Activated naive CD4-positive, alpha-beta T cell treated with anti-CD3 and anti-CD28 coated beads for 36 hours (primary cell): ENCODE measurements at places on chromosomes 2 and 18.

GRCh38 chr2:140851258-140851981 lies 1279.4 kb downstream of the LRP1B start:
- no peak for DNase-seq

GRCh38 chr2:100281521-100282438 lies 40.5 kb downstream of the LONRF2 start:
- no peak for DNase-seq

GRCh38 chr2:216960671-216961268 lies 100.9 kb upstream of the TNP1 start:
- no peak for DNase-seq

DNA sequence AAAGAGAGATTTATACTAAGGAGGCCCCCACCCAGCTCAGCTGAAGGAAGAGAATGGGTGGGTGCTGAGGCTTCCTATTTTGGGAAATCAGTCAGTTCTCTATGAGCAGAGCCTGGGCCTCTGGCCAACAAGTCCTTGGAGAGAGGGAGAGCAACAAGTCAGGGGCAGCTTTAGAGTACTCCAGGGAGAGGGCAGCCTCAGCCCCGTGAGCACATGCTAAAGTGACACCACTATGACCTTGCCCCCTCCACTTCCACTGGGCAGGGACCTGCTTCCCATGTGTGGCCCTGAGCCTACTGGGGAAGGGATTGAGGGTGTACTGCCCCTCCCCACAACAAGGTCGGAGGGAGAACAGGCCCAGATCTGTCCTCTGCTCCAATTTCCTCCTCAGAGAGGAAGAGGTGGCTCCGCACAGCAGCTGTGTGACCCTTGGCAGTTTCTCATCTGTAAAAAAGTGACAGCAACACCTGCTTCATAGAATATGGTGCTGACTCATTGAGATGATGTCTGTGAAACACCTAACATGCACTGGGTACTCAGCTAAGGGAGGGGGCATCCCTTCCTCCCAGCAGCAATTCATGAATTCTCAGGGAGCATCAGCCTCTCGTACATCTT lies 72.9 kb downstream of the CLHC1 start:
- DNase-seq = no peak

- no peak for DNase-seq
Observed at GRCh38 chr2:208278549-208278948, 12.5 kb downstream of the PIKFYVE start.

- no peak for DNase-seq
Observed at GRCh38 chr2:215915441-215915840, 97.9 kb downstream of the MREG start.

- no peak for DNase-seq
Observed at GRCh38 chr2:86140969-86141392, 34.9 kb downstream of the PTCD3 start.

DNA sequence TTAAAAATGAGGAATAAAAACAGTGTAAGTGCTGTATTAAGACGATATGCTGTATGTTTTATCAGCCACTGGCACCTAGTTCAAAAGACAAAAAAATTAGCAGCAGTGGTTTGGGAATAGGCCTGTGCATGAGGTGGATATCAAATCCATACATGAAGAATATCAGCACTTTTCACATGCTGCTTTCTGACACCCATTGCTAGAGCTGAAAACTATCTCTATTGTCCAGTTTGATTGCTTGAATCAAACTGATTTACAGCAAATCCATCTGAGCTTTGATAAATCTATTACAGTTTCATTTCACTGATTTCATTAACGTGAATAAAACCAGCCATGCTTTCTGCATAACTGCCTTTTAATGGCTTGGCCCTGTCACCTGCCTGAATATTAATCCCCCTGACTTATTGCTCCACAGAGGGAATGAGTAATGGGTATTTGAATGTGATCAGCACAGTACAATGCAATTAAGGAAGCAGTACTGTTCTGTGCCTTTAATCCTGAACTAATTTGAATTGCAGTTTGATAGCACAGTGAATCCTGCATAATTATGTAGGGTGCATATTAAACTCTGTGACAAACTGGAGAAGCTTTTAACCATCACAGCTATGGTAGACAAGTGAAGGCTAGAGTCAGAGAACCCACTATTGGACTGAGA lies 154.0 kb downstream of the GPD2 start:
- DNase-seq = no peak

GRCh38 chr2:239548451-239548871 lies 147.6 kb upstream of the HDAC4 start:
- peak; percentile 86 for DNase-seq

DNA sequence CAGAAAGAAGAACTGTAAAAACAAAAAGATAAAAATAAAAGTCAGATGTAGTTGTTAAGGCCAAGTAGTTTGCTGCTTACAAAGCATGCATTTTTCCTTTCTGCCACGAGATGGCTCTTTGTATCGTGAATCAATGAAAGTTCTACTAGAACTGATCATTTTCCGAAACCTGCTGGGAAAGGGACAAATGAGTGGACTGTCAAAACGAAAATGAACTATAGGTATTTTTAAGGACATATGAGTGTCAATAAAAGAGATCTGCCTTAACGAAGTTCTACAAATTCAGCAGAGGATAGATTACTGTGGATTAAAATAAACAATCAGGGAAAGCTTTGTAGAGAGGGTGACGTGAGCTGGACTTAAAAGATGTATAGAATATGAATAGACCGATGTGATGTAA lies 15.0 kb upstream of the ELOA2 start:
- peak; percentile 31 for DNase-seq

DNA sequence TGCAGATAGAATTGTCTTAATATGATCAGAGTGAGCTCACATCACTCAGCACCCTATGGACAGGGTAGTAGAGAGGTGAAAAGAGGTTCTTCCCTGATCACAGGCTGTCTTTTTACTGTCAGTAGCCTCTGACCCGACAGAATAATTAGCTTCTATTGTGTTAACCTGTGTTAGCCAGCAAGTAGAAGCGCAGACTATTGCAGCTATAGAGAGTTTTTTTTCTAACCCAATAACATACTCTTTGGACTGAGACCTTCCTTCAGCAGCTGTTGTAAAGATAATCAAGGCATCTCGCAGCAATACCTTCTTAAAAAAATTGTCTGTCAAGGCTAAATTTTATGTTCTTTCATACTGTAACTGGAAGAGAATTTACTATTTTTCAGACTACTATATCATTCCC lies 670.4 kb downstream of the ADCYAP1 start:
- DNase-seq = no peak

GRCh38 chr2:70851704-70852103 lies 16.1 kb upstream of the CD207 start:
- DNase-seq = peak; percentile 71

DNA sequence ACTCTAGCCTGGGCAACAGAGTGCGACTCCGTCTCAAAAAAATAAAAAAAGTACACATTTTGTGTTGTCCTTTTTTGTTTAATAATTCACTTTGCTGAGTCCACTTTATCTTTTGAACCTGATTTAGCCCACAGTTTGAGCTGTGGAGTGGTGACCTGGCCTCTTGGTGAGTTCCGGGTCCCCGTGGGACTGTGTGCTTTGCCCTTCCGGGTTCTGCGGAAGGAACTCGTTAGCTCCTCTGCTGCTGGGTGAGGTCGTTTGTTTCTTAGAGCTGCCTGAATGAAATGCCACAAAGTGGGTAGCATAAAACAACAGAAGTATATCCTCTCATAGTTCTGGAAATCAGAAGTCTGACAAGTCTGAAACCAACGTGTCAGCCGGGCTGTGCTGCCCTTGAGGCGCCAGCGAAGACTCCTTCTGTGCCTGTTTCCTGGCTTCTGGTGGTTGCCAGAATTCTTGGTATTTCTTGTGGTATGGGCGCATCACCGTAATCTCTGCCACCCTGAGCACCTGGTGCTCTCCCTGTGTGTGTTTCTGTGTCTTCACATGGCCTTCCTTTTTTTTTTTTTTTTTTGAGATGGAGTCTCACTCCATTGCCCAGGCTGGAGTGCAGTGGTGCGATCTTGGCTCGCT lies 3.5 kb downstream of the EFHD1 start:
- peak; percentile 16 for DNase-seq

DNA sequence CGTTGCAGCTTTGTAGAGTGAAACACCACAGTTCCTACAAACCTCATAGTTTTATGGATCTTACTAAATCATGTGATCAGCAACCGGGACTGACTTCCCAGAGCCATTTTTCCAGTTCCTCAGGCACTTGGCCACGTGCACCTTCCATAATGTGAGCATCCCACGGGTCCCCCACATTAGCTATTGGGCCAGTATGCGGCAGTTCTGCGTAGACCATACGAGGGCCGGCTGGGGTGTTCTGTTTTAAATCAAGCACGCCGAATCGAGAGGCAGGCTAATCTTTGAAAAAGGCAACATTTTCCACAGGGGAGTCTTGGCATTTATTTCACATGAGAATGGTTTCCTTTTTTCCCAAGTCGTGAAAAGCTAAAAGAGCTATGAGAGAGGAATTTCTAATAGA lies 135.6 kb upstream of the CCDC195 start:
- DNase-seq = no peak

DNA sequence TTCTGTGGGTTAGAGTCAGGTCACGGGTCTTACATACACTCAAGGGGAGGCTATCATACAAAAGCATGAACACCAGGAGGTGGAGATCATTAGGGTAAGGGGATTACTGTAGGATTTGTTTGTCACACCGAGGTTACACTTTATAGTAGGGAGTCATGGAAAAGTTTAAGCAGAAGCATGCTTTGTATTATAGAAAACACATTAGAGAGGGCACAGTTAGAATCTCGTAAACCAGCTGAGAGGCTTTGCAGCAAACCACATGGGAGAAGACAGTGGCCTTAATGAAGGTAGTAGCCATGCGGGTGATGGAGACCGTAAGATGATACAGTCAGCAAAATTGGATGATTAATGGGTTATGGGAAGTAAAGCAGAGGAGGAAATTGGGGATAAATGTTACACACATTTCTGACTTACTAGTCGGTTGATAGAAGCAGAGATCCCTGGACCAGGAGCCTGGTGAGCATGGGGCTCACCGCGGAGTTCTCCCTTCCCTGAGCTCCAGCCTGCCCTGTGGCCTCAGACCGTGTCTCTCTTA lies 75.6 kb downstream of the MAPRE2 start:
- DNase-seq = no peak

DNA sequence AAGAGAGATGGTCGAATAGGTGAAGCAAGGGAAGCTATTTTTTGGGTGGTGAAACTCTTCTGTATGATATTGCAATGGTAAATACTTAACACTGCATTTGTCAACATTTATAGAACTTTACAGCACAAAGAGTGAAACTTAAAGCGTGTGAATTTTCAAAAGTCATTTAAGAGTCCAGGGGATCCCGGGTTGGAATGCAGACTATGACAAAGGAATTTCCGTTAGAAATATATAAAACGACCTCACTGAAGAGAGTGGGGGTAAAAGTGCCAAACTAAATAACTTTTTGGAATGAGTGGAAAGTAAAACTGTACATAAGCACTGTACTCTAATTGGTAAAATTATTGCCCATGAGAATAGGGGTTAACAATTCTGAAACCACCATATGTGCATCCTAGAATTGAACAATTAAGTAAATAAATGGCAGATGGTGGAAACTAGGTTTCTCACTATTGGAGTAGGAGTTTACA lies 191.0 kb upstream of the FN1 start:
- DNase-seq = no peak

DNA sequence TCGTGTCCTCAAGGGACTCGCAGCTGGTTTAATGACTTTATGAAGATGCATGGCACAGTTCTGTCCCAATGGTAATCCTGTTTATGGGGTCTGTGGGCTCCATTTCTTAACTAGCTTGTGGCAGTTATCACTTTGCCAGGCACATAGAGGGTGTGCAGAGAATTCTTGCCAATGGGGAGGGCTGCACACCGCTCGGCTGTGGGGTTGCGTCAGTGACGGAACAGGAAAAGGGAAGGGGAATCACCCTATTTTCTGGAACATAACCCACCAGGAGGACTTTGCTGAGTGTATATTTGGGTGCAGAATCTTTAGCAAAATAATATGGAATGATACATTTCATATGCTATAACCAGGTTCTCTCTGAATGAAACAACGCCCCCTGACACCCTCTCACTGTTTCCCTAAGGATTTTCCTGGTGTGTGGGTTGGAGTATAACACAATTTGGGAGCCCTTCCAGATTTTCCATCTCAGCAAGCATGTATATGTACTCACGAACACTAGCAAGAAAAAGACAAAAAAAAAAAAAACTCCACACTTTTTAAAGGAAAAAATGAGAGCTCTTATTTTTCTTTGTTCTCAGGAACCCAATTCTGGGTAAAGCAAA lies 43.9 kb upstream of the TRIB2 start:
- DNase-seq = no peak

GRCh38 chr2:202084265-202084664 lies 11.2 kb downstream of the KIAA2012 start:
- no peak for DNase-seq

- no peak for DNase-seq
Observed at GRCh38 chr2:11348209-11348749, 3.8 kb upstream of the ROCK2 start.

GRCh38 chr2:203327582-203327900 lies 653 bp upstream of the ABI2 start:
- no peak for DNase-seq

GRCh38 chr2:20471148-20471547 lies 24.3 kb downstream of the RHOB start:
- DNase-seq = no peak

GRCh38 chr2:118387509-118387908 lies 299.2 kb downstream of the INSIG2 start:
- DNase-seq = no peak

GRCh38 chr2:189363559-189363958 lies 77.7 kb upstream of the WDR75 start:
- no peak for DNase-seq

GRCh38 chr2:43448011-43448821 lies 147.6 kb downstream of the THADA start:
- no peak for DNase-seq

DNA sequence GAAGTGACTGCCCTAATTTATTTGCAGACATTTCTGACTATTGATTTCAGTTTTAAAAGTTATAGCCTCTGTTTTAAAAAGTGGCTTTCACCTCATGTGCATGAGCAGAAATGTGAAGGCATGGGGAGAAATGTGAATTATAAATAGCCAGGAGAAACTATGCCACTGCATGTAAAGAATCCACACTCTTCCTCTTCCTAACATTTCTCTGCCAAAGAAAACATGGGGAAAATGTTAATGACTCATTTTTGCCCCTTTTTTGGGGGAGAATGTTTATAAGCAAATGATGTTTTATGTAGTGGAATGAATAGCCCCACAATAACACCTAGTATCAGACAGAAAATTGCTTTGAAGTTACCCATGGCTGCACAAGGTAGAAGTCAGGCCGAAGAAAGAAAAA lies 249.0 kb upstream of the TANK start:
- no peak for DNase-seq
